ENCODE measurements at places on chromosomes 12 and 14. TPM values are rescaled to one million over a fixed set of nuclear protein-coding genes. Genes with fewer than 3 reads are reported as not detected.

The BCAT1 gene
- total RNA-seq = 187 TPM

- H3K4me3 ChIP-seq = no peak overlapping the region
- no peaks in the 10 kb centered on the region for H3K4me1 ChIP-seq
- H3K27ac ChIP-seq = no peak overlapping the region
- DNase-seq = no peak
- no peaks in the 10 kb centered on the region for H3K36me3 ChIP-seq
These were observed 45.0 kb downstream of the KCNA5 start for GRCh38 chr12:5088586-5089264.

- no peak for DNase-seq
- H3K4me1 ChIP-seq = no peaks in the 10 kb centered on the region
- H3K27me3 ChIP-seq = no peaks in the 10 kb centered on the region
- H3K36me3 ChIP-seq = no peaks in the 10 kb centered on the region
- no peak overlapping the region for H3K4me3 ChIP-seq
These were observed 110.6 kb downstream of the PRMT8 start for GRCh38 chr12:3601461-3602150.

The MAX gene
- 114 TPM for total RNA-seq

GRCh38 chr14:36619131-36619530, 36.7 kb upstream of the NKX2-8 start:
- H3K4me1 ChIP-seq = no peaks in the 10 kb centered on the region
- no peak overlapping the region for H3K27ac ChIP-seq
- no peaks in the 10 kb centered on the region for H3K27me3 ChIP-seq
- no peak overlapping the region for H3K4me3 ChIP-seq
- H3K36me3 ChIP-seq = no peaks in the 10 kb centered on the region
- no peak for DNase-seq

- DNase-seq = peak; percentile 21
- H3K27me3 ChIP-seq = no peaks in the 10 kb centered on the region
- peak overlapping the region; percentile 98 for H3K4me3 ChIP-seq
- H3K36me3 ChIP-seq = peaks cover 7% of the 10 kb centered on the region
- H3K4me1 ChIP-seq = peaks cover 9% of the 10 kb centered on the region
These were observed 1.4 kb upstream of the HSP90AA1 start for GRCh38 chr14:102088012-102088792.

The ELK3 gene
- 1.2 TPM for total RNA-seq

The PLXNC1 gene
- 35.2 TPM for total RNA-seq

DNA sequence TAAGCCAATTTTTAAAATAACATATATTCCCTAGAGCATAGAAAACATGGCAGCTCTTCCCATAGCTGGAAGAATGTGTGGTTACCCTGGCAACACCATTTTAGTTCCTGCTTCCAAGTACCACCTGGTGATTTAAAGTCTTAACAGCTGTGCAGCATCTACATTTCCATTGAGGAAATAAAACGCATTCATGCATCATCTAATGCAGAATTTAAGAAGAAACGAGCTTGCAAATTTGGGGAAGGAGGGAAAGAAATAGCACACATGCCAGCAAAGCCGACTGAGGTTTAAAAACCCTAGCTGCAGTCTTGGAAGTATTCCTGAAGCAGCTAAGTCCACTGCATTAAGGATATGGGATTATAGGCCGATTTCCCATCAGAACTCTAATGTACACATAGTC, 22.8 kb upstream of the SLC38A2 start:
- no peaks in the 10 kb centered on the region for H3K27me3 ChIP-seq
- no peaks in the 10 kb centered on the region for H3K36me3 ChIP-seq
- peaks cover 22% of the 10 kb centered on the region for H3K4me1 ChIP-seq
- no peak overlapping the region for H3K4me3 ChIP-seq

The CLEC4E gene
- not detected for total RNA-seq

DNA sequence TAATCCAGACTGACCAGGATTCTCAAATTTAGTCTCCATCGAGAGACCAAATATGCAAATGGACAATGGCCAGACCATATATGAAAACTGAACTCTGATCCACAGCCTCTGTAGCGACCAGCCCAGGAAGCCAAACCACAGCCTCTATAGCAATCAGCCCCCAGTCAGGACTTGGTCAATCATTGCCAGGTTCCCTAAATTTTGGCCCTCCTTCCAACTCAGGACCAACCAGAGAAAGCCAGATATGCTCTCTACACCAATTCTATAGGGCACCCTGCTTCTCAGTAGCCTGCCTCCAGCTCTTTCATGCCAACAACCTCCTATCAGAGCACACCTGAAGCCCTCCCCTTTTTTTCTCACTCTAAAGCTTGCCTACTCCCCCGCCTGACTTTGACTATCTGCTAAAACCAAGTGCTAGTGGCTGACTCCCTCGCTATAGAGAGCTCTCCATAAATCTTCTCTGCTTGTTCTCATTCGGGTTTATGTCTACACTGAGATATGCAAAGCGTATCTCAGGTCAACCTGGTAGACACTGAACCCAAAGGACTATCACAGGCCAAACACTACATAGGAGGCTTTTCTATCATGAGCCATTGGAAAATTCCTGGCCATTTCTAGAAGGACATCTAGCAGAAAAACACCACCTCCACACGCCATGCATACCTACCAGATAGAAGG, 110.5 kb upstream of the FUT8 start:
- H3K4me3 ChIP-seq = peak overlapping the region; percentile 66
- peaks cover 50% of the 10 kb centered on the region for H3K4me1 ChIP-seq
- H3K36me3 ChIP-seq = no peaks in the 10 kb centered on the region
- H3K27me3 ChIP-seq = no peaks in the 10 kb centered on the region
- DNase-seq = peak; percentile 95
- peak overlapping the region; percentile 96 for H3K27ac ChIP-seq

DNA sequence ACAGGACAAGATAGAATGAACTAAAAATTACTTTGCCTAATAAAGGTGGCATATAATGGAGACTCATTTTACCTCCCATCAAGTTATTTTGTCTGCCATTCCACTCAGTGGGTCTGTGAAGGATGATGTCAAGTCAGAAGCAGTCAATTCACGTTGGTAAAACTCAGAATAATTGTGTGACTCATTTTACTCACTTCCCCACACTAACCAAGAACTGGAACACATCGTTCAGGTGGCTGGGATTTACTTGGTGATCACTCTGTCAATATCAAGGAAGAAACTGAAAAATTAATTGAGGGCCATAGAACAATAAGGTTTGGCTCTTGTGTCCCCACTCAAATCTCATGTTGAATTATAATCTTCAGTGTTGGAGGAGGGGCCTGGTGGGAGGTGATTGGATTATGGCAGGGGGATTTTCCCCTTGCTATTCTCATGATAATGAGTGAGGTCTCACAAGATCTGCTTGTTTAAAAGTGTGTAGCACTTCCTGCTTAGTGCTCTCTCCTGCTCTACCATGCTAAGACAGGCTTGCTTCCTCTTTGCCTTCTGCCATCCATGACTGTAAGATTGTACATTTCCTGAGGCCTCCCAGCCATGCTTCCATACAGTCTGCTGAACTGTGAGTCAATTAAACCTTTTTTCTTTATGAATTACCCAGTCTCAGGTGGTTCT, 35.7 kb upstream of the GTF2A1 start:
- no peak overlapping the region for H3K27ac ChIP-seq
- DNase-seq = peak; percentile 7
- no peaks in the 10 kb centered on the region for H3K36me3 ChIP-seq
- no peaks in the 10 kb centered on the region for H3K4me1 ChIP-seq

The CDCA3 gene
- 72.7 TPM for total RNA-seq

The ANO4 gene
- total RNA-seq = not detected

DNA sequence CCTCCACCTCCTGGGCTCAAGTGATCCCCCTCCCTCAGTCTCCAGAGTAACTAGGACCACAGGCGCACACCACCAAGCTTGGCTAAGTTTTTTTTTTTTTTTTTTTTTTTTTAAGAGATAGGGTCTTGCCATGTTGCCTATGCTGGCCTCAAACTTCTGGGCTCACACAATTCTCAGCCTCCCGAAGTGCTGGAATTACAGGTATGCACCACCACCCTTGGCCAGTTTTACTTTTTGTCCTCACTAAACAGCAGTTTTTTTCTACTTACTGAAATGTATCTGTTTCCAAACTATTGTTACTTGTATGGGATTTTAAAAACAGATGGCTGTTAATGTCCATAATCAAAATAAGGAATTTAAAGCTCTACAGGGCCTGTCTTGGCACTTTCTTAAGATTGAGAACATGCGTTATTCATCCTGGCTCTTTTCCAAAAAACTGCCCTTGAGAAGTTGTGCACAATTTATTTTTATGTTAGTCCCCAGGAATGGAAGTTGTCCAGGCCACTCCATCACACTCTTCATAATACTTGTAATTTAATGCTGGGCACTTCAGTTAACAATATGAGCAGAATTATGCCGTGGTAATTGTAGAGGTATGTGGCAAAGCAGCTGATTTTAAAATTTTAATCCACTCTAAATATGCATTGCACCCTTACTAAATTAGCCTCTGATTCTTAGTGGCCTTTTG, 51.9 kb upstream of the REP15 start:
- no peak for DNase-seq
- H3K36me3 ChIP-seq = 0 out of 2 replicates have a peak, but pooled peaks cover 3% of the 10 kb centered on the region
- no peak overlapping the region for H3K27ac ChIP-seq

DNA sequence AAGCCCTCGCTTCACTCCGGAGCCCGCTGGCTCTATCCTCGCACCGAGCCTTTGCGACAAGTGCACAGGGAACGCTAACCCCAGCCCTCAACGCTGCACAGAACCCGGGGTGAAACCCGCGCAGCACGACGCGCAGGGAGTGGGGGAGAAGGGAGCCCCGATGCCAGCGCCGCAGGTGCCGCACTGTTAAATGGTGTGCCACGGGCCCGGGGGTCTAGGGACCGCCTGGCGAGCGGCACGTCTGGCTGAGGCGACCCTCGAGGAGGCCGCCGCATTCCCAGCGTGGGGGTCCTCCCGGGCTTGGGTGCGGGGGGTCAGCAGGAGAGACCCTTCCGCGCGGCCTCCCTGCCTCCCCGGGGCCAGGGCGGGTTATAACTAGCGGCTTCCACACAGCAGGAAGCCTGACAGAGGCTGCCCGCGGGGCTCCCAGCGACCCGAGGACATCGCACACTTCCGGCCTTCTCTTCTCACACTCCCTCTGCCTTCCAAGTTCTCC, 23.8 kb upstream of the LRTM2 start:
- no peaks in the 10 kb centered on the region for H3K27me3 ChIP-seq
- peaks cover 5% of the 10 kb centered on the region for H3K4me1 ChIP-seq
- H3K36me3 ChIP-seq = no peaks in the 10 kb centered on the region

The PRIM1 gene
- total RNA-seq = 29.8 TPM

DNA sequence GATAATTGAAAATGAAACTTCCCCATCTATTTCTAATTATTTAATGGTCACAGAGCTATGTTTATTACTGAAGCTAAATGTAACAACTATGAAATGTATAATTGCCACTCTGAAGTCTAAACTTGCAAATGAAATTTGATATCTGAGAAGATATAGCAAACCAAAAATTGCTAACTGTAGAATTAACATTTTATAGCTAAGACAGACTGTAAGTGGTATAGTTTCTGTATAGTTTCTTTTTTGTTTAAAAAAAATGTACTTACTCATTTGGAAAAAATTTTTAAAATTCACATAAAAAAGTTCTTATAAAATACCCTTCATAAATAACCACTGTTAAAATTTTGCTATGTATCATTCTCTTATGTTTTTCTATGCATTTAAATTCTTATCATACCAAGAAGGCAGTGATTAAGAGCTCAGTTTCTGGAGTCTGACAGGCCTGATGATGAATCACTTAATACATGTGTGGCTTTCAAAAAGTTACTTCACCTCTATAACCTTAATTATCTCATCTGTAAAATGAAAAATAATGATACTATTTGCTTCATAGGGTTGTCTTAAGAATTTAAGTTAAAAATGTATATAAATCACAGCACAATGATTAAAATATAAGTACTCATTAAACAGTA, 214.7 kb upstream of the GARIN2 start:
- H3K27me3 ChIP-seq = no peaks in the 10 kb centered on the region
- DNase-seq = no peak
- H3K4me1 ChIP-seq = peaks cover 3% of the 10 kb centered on the region
- no peak overlapping the region for H3K27ac ChIP-seq

- no peaks in the 10 kb centered on the region for H3K4me1 ChIP-seq
- no peak overlapping the region for H3K4me3 ChIP-seq
- no peak overlapping the region for H3K27ac ChIP-seq
- no peaks in the 10 kb centered on the region for H3K36me3 ChIP-seq
- no peaks in the 10 kb centered on the region for H3K27me3 ChIP-seq
- DNase-seq = no peak
These were observed 272.4 kb upstream of the FOXG1 start for GRCh38 chr14:28494196-28494595.

DNA sequence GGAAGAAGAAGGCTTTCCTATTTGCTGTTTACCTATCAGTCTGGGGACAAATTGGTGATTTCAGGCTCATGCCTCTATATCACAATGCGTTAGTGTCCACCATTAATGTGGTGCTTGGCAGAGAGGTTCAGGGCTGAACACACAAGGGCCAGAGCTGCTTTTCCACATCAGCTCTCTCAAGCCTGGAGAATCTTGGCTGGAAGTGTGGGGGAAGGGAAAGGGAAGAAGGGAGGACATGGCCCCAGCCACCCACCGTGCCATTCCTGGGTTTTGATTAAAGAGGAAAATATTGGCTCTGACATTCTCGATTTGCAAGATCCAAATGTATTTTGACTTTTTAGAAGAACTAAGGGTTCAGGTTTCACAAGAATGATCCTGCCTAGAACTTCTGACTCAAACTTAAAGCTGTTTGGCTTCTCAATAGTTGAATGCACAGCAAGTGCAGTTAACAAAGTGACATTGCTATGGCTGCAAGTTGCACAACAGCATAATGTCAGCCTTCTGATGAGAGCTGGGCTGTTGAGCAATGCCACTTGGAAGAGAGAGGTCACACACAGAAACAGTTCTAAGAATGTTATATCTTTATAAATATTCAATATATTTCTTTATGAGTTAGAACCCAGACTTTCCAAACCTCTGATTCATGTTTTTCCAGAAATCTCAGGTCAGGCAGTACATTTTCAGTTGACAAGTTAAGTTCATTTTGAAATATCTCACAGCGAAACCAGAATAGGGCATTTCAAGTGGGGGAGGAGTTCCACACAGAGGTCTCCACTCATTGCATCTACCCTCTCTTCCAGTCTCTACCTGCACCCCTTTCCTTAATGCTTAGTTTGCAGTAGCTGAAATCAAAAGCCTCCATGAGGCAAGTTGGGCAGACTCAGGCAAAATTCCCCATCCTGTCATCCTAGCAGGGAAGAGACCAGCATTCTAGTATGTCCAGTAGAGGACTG, 25.3 kb downstream of the IGF1 start:
- no peaks in the 10 kb centered on the region for H3K36me3 ChIP-seq
- no peak for DNase-seq
- H3K4me3 ChIP-seq = no peak overlapping the region
- H3K27me3 ChIP-seq = no peaks in the 10 kb centered on the region
- H3K27ac ChIP-seq = no peak overlapping the region

All from GM12878 (cell line).